ENCODE measurements at places on chromosomes 7 and 10.

DNA sequence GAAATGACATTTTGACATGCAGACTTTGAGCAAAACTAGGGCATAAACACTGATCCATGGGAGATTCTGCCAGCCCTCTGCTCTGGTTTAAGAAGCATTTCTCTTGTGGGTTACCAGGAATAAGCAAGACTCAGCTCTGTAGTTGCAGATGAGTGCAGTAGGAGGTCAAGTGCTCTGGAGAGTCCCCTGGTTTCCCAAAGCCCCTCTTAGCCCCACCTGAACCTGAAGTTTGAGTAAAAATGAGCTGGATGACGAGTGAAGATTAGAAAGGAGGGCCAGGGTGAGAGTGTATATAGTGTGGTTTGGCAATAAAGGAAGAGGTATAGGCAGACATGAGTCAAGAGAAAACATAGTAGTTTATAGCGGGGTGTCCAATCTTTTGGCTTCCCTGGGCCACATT, 220.3 kb downstream of the ARL4A start:
- DNase-seq = no peak

DNA sequence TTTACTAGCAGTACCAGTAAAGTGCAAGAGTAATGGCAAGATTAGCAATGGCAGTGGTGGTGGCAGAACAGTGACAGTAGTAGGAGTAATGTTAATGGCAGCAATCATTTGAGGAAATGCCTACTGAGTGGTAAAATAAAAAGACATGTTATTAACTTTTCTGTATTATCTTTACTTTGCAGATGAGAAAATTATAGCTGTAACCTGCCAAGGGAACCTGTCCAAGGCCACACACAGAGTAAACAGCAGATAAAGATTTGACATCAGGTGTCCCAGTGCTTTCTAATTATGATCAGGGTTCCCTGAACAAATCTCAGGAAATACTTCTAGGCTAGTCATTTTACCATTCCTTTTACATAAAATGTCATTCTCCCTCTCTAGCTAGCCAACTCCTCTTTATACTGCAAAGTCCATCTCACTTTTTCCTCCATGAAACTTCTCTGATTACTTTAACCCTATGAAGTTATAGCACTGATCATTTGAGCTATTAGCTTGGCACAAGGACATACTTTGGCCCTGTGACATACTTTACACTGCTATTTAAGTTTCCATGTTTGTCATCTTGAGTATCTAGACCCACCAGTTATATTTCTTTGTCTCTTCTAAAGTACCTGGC, 219.1 kb downstream of the TAX1BP1 start:
- no peak for DNase-seq

- DNase-seq = no peak
Measured at GRCh38 chr7:84331616-84332015, 137.0 kb upstream of the SEMA3A start.

- DNase-seq = no peak
Measured at GRCh38 chr10:75430000-75430763, 1.2 kb upstream of the LRMDA start.
